ENCODE measurements at places on chromosomes 4 and X.
A peak's percentile ranks its signal among the peaks of the same experiment; 100 is the strongest.

GRCh38 chrX:9638871-9639270 lies 126.8 kb downstream of the GPR143 start:
- no peak for DNase-seq

DNA sequence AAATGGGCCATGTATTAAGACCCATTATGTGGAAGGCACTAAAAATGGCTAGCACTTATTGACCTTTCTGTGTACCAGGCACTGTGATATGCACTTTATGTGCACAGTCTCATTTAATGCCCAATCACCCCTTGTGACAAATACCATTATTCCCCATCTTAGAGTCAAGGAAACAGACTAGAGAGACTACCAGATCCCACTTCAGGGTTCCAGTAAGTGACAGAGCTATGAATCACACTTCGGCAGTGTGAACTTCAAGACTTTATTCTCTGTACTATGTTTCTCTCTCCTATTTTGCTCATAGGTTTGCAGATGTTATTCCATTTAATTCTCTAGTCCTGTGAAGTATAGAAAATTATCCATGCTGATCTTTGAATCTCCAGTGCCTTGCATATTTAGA lies 107.0 kb downstream of the NFKB1 start:
- peak; percentile 56 for DNase-seq

- DNase-seq, result peak; percentile 56
These were observed 228.2 kb upstream of the DIPK2B start for GRCh38 chrX:45428831-45429230.

- DNase-seq, result no peak
These were observed 25.2 kb upstream of the SMIM10L2A start for GRCh38 chrX:135396566-135396965.

DNA sequence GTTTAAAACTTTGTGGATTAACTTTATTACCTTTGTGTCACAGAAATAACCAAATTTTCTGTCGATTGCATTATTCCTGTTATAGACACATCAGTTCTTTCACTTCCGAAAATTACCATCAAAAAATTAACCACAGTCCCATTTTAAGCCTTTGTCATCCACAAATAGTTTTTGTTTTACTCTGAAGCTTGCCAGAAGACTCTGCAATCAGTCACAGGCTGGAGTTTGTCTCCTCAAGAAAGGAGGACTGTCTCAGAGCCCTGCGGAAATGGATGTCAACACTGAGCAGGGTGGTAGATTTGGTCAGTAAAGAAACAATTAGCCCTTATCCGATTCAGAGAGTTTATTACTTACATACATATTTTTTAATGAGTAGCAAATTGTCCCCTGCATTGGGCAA lies 20.1 kb upstream of the TCEAL4 start:
- DNase-seq, result peak; percentile 46

DNA sequence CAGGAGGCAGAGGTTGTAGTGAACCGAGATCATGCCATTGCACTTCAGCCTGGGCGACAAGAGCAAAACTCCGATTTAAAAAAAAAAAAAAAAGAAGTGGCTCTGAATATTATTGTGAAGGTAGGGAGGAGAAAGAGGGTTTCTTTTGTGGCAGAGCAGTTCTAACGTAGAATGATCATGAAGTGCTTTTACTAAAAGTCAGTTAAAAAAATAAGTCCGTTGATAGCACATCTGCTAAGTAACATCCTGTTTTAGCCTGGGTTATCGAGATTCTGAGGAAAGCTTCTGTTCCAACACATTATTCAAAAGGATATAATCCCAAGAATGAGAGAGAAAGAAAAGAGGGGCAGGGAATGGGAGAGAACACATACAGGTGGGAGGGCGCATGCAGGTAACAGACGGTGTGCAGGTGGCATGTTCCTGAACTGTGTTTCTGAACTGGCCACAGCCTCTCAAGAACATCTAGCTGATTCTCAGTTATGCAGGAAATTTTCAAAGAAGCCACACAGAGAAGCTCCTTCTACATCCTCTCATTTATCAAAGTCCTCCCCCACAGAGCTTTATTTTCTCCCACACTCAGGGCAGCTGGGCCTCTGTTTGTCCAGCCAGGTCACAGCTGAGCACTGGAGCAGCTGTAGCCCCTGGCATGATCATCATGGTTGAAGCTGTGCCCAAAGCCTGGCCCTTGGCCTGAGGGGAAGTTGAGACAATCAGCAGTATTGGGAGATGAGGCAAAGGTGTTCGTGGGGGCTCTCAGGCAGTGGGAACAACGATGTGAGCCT lies 342.3 kb downstream of the ZNF674 start:
- no peak for DNase-seq

DNA sequence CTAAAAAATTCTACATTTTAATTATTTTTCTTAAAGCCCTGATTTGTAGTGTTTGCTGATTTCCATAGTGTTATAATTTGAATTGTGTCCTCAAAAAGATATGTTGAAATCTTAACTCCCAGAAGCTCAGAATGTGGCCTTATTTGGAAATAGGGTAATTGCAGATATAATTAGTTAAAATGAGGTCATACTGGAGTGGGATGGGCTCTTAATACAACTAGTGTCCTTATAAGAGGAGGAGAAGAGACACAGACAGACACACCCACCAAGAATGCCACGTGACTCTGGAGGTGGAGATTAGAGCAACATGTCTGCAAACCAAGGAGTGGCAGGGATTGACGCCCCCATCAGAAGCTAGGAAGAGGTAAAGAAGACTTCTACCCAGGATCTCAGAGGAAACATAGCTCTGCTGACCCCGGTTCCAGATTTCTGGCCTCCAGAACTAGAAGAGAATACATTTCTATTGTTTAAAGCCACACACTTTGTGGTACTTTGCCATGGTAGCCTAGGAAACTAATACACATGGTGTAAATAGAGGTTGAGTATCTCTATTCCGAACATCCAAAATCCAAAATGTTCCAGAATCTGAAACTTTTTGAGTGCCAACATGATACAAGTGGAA lies 70.5 kb upstream of the IRF2 start:
- no peak for DNase-seq

DNA sequence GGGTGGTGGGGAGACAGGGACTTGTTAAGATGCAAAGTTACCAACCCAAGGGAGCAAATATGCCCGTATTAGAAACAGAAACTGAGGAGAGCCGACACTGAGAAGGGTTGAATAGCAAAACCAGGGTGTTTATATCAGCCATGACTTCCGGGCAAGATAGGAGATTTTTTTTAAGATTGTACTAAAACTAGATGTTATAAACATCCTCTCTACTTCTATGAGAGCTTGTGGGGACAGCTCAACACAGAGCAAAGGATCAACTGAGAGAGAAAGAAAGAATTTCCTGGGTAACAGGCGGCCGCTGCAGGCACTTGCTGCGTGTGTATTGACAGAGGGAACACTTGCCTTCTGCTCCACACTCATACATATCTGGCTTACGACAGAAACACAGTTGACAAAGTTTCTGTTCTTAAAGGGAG lies 49.1 kb upstream of the FBXW7 start:
- DNase-seq, result no peak

DNA sequence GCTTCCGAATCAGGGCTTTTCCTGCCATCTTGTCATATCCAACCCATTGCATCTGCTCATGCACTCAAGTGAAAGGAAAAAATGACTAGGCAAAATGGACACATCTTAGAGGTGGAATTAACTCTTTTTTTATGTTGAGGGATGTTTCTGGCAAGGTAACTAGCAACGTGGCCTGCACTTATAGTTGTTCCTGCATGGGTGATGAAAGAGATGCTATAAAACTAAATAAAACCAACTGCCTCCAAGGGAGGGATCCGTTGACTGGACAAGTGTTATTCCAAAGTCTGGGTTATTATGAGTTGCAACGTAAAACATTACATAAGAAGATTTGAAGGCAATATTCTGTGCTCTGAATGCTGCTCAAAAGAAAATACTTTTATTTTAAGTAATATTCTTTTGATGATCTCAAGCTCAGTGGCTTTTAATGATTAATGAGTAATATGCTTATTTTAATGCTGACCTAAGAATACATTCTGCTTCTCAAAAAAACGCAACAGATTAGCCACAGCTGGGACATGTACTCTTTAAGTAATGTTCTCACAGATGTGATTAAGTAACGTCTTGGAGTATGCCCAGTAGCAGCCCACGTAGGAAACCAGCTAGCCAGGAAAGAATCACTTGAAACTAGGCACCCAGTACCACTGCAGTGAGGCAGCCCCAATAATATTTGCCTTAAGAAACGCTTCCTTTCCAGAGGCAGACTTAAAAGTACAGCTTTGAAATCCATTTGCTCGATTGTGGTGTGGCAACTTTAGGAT lies 27.4 kb downstream of the KLF3 start:
- DNase-seq, result peak; percentile 89

DNA sequence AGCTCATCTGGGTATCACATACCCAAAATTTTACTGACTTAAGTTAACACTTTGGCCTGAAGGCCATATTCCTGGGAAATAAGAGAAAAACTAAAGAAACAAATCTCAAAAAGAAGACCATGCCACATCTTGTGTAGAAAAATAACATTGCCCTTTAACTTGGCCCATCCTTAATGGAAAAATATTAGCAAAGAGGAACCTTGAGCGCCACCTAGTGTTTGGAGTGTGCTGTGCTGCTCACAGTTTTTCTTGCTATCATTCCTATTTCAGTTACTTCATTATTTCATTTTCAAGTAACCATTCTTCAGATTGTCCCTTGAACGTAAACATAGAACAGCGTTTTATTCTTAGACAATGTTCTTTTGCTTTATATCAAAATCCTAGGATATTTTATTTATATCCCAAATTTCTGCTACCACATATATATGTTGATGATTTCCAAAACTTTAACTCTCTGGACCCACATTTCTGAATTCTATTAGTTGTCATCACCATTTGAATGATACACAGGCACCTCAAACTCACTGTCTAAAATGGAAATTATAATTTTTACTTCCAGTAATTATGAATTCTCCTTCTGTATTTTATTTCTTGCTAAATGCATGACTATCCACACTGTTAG lies 999.0 kb upstream of the ADGRL3 start:
- peak; percentile 62 for DNase-seq

DNA sequence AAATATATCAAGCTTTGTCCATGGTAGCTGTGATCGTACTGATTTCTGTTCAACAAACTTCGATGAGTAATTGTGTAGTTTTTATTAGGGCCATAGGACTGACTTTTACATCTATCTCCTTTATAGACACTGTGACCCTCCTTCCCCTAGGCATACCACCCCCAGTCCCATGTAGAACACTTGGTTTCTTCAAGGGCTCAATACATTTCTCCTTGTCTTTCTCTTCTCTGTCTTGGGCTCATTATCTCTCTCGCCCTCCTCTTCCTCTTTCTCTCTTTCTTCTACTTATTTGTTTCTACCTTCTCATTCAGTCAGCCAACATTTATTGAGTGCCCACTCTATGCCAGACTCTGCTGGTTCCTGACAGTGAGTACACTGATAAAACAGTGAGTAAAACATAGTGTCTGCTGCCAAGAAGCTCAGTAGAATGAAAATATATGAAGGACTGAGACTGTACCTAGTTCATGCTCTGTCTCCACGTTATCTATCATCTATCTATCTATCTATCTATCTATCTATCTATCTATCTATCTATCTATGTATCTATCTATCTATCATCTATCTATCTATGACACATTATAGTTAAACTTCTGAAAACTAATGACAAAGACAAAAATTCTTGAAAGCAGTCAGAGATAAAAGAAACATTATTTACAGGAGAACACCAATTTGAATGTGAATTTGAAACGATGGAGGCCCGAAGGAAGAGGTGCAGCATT lies 122.8 kb downstream of the RBMX2 start:
- DNase-seq, result no peak

- peak; percentile 92 for DNase-seq
These were observed 73.9 kb downstream of the SORBS2 start for GRCh38 chr4:185738038-185738552.

DNA sequence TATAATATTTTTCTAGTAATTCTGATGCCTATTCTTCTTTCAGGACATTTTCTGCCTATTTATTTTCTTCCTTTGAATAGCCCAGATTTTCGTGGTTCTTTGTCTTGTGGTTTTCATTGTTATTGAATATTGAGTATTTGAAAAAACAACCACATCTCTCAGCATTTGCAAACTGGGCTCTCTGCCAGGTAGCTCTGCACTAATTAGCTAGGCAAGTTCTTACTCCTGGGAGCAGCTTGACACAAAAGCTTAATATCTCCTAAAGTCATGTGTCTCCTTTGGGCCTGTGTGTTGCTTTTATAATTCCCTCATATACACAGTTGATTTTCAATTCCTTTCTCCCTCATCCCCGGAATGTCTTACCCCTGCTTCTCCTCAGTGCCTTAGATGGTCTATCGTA lies 413.5 kb upstream of the GRIA3 start:
- DNase-seq, result peak; percentile 0

DNA sequence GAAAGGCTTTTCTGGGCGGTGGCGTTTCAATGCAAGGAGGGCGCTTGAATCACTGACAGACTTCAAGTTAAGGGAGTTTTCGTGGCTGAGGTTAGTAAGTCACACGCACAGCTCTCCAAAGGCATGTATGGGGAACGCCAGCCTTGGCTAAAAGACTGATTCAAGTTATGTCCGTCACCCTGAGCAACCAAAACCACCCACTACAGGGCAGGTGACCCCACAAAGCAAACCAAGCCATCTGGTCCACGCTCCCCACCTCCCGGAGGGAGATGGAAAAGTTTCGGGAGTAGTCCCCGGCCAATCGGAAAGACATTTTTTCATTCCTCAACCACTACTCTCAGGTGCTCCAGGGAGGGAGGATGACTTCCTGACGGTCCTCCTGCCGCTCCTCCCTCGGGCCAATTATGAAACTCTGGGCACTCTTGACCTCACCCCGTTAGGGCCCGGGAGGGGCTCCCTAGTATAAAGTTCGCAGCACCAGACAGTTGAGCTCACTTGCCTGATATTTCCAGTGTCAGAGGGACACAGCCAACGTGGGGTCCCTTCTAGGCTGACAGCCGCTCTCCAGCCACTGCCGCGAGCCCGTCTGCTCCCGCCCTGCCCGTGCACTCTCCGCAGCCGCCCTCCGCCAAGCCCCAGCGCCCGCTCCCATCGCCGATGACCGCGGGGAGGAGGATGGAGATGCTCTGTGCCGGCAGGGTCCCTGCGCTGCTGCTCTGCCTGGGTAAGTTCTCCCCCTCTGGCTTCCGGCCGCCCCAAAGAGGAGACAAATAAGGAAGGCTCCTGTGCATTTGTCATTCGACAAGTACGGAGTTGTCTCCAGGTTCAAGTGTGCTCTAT lies at the start of gene EREG:
EREG (plus strand) TSS at position 494 of the 840 bp plus-strand sequence; CDS start at position 658, 164 bp downstream.
- DNase-seq, result peak; percentile 88

DNA sequence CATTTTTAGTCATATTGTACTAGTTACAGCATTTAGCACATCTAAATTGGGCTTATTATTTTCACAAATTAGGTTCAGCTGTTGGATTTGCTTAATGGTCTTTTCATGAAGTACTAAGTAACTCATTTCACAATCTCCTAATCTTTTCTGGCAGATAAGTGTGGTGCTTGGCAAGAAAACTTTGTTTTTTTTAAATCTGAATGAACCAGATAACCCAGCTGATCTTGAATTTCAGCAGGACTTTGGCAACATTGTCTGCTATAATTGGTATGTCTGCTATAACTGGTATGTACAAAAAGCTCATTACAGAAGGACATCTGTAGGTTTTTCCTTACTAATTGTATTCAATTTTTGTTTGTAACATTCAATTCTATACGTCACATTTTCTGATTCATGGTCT lies 22.7 kb downstream of the WDR19 start:
- DNase-seq, result peak; percentile 19

DNA sequence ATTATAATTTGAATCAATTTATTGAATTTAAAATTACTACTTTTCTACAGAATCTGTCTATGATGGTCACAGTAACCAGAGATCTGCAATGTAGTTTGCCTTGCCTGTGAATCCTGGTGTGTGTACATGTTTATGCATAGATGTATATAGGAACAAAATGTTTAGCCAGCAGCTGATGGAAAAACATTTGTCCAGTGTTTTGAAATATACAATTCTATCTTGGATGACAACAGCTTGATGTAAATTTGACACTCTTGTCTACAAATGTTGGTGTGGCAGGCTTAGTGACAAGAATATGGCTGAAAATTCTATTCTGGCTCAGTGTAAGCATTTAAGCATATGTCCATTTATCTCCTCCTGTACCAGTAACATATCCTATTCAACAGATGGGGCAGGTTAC lies 229.4 kb downstream of the RCHY1 start:
- no peak for DNase-seq

All from cardiac fibroblast (primary cell).